ENCODE measurements at places on chromosomes 1 and 21. TPM values are rescaled to one million over a fixed set of nuclear protein-coding genes. Genes with fewer than 3 reads are reported as not detected.

Gene INAVA
- 2.0 TPM for total RNA-seq

GRCh38 chr1:87252406-87252805 lies 76.3 kb upstream of the LMO4 start:
- DNase-seq = no peak

DNA sequence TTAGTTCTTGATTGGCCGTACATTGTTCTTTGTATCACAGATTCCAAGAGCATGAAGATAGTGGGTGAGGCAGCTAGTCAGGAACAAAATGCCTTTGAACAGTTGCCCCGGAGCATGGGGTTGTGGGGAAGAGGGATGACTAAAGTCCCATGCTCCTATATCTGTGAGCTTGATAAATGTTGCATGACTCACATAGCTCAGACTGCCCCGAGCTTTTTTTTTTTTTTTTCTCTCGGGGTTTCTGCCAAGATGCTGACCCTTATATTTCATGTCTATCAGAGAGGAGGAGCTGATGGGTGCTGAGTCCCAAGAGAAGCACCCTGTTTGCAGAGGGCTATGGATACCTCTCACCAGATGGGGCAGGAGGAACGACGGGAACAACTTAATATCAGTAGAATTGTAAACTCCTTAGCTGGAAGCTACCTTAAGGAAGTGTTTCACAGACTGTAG lies 40.6 kb downstream of the SRRM1 start:
- DNase-seq = no peak

DNA sequence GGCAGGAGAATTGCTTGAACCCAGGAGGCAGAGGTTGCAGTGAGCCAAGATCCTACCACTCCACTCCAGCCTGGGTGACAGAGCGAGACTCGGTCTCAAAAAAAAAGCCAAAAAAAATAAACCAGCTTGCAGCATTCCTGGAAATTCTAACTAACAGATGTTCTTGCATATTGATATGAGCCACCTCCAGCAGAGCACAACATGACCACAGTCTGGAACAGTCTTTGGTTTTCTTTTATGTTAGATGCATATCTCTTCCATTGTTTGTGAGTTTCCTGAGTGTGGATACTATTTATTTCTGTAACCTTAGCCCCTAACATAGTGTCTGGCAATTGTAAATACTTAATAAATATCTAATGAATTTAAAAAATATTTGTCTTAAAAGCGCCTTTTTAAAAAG lies 23.9 kb downstream of the IFNAR1 start:
- DNase-seq = no peak

Gene RUNX3
- total RNA-seq = not detected

GRCh38 chr1:22139817-22140216 lies 3.1 kb downstream of the WNT4 start:
- DNase-seq = no peak

DNA sequence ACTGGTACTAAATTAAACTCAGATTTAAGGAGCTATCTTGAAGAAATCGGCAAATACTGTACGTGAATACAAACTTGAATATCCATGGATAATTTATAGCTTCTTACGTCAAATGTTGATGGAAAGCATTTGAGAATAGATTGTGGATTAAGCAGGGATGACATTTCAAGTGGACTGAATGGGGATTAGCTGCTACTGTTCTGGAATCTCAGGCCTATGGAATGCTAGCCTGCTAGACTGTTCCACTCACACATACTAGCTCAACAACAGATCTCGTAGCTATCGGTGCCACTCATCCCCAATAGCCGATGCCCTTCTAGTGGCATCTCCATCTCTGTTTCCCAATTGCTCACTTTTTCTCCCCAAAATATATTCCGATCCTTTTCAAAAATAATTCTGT lies 62.0 kb upstream of the USP25 start:
- DNase-seq = no peak

DNA sequence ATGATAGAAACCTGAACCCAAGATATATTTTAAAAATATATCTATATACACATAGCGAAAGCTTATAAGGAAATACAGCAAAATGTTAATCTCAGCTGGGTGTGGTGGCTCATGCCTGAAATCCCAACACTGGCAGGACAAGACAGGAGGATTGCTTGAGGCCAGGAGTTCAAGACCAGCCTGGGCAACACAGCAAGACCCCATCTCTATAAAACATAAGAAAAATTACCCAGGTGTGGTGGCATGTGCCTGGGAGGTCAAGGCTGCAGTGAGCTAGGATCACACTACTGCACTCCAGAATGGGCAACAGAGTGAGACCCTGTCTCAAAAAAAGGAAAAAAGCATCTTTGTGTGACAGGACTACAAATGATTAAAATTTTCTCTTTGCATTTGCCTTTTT lies 6.0 kb upstream of the SRM start:
- no peak for DNase-seq

Gene ZNF697
- total RNA-seq = 8.3 TPM

DNA sequence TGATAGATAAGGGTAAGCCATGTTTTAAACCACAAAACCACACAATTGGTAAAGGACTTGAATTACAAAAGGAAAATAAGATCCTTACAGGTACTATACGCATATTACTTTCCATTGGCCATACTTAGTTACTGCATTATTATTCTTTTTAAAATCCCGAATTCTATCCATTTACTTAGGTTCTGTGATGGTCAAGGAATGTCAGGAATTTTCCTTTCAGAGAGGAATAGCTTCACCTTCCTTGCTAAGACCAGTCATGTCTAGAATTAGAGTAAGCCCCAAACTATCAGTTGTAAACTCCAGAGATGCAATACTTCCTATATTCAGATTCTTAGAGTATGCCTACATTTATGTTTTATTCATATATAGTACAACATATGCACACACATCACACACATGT lies 13.7 kb downstream of the EFCAB7 start:
- no peak for DNase-seq

- no peak for DNase-seq
Observed at GRCh38 chr1:184387476-184388318, 868 bp downstream of the C1orf21 start.

DNA sequence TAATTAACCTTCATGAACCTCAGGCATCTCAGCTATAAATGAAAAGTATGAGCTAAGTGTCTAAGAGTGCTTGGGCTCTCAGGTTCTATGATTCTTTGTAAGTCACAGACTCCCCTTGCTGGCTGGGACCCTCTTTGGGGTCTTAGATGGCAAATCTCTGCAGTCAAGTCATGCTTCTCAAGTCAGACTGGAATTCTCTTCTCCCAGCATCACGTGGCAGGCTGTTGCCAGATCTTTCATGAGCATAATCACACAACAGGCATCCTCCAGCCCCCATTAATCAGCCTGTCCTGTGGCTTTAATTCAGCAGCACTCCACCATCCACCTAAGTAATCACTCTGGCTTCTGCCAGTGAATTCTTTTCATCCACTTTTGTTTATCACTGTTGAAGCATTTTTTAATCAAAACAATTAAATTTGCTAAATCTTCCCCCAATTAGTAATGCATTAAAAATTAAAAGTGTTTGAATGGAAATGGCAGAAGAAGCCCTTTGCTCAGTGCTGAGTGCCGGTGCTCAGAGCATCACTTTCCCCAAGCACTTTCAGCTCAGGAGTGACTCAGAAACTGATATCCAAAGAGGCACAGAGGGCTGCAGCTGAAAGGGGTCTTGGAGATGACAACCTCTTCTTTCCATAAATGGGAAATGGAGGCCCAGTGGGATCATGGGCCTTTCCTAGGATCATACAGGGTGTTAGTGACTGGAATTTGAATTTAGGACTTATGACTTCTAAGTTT lies 50.2 kb downstream of the C8A start:
- DNase-seq = no peak

DNA sequence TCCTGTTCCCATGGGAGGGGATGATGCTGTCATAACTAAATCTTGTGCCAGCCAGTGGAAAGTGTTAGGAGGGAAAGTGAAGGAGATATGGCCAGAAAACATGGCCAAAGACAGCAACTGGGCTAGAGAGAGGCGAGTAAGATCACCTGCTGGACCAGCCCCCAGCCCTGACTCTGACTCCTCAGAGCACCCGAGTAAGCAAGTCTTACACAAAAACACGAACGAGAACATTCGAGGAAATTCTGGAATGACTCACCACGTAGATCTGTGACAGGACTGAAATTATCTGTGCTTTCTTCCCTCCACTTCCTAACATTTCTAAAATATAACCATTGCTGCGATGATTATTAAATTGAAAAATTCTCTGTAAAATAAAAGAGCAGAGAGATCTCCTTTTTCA lies 9.2 kb downstream of the ZNF496 start:
- no peak for DNase-seq

DNA sequence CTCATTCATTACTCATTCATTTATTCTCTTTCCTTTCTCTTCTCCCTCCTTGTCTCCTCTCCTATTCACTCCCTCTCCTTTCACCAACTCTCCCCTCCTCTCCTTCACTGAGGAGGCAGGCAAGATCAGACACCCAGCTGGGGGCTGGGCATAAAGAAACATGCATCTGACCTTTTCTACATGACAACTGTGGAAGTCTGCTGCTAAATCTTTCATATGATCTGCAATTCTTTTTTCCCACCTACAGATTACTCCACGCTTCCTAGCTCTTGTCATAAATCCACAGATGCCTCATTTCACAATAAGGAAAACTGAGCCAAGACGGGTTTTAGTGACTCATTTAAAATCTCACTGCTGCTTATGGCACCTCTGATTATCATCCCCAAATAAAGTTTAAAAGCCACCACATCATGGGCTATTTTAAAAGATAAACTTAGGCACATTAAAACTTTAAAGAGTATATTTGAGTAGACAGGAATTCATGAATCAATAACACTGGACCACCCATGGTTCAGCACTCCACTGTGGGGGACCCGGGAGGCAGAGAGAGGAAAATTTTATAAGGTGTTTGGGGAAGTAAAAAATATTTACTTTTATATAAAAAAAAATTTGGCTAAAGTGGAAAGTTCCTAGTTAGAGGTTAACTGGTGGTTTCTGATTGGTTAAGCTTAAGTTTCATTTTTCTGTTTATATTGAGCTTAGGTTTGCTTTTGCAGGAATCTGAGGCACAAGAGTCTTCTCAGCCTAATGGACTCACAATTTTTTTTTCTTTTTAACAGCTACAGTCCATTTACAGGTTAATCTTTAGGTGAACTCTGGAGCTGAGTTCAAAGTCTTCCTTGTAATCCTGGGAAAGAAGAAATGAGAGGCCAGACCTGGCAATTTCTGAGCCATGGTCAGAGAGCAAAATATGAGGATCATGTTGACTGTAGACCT lies 55.8 kb upstream of the DNAH14 start:
- DNase-seq = no peak

DNA sequence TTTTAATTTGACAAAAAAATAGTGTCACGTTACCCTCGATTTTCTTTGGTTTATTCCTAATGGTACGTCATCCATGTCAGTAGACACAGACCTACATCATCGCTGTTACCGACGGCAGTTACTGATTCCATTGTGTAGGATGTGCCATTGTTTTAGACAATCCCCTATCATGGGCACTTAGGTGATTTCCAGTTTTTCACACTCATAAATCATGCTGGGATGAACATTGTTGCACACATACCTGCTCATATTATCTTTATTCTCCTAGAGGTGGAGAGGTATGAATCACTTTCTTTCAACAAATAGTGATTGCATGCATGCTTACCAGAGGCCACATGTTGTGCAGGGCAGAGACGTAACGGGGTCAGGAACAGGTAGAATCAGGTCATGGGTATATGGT lies 79.7 kb upstream of the EFHD2 start:
- DNase-seq = no peak

Gene FMOD
- total RNA-seq = not detected

Gene ACADM
- 37.1 TPM for total RNA-seq

Gene GLMN
- 12.1 TPM for total RNA-seq

GRCh38 chr1:109111386-109112055 lies 2.4 kb upstream of the ELAPOR1 start:
- DNase-seq = no peak

Gene MPL
- total RNA-seq = not detected

DNA sequence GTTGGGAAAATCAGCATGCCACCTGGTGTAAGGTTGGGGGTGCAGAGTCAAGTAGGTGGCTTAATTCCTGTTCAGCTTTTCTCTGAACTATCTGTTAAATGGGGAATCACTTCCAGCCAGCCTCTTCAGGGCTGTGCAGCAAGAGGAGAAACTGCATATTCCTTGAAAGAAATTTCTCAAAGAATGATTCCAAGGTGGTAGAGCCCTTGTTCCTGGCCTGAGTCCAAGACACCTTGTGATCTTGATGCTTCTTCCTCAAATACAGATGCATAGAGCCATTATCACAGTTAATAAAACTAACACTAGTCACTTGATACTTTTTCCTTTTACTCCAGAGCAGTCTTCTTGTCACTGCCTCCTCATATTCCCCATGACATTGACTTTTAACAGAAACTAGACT lies 5.2 kb downstream of the TXLNA start:
- no peak for DNase-seq

Gene FCGR3A
- total RNA-seq = not detected

- DNase-seq = no peak
Observed at GRCh38 chr1:202632241-202632640, 78.0 kb downstream of the SYT2 start.

DNA sequence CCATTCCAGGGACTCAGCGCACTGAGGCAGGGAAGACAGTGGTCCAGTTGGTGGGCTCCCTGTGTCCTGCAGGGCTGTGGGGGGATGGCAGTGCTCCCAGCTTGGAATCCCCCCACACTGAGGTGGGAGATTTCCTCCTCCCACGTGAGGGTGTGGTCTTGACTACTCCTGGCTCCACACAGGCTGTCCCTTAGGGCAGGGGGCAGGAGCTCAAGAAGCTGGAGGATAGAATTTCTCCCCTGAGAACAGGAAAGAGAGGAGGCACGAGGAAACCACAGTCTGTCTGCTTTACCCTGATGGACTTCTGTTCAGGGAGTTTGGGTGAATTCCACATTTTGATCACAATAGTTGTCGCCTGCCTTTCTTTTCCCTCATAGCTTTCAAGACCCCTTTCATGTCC lies 62.1 kb downstream of the CACNA1E start:
- DNase-seq = no peak

All from osteocyte (in vitro differentiated cells).